ENCODE measurements at places on chromosomes 7 and 10.

DNA sequence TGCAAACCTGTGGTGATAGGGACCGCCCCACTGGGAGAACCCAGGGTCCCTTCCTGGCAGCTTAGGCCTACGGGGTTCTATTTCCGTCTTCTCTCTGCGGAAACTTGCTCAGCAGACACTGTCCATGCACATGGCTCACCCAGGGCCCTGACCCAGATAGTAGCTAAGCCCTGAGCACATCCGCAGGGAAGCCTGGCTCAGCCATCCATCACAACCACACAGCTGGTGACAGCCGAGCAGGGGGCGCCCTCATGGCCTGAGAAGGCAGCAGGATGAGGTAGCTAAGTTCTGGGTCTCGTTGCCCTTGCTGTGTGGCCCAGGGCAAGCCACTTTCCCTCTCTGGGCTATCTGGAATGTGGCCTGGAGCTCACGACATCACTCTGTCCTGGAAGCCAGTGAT, 23.3 kb downstream of the NPTX2 start:
- ATAC-seq: no peak

DNA sequence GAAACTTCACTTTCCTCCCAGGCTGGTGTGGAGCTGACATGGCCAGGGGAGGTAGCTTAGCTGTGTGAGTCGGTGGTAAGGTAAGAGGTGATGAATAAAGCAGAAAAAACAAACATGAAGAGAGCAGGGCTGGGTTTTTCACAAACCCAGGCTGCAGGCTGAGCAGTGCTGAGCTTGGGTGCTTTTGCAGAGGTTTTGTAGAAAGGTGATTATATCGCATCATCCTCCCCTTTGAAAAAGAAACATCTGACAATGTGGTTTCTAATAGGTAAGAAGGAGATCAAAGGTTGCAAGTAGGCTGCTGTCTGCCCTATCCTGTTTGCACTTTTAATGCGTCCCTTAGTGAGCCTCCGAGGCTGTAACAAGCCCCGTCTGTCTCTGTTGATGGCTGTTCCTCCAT, 69.6 kb upstream of the GRM8 start:
- no peak for ATAC-seq

DNA sequence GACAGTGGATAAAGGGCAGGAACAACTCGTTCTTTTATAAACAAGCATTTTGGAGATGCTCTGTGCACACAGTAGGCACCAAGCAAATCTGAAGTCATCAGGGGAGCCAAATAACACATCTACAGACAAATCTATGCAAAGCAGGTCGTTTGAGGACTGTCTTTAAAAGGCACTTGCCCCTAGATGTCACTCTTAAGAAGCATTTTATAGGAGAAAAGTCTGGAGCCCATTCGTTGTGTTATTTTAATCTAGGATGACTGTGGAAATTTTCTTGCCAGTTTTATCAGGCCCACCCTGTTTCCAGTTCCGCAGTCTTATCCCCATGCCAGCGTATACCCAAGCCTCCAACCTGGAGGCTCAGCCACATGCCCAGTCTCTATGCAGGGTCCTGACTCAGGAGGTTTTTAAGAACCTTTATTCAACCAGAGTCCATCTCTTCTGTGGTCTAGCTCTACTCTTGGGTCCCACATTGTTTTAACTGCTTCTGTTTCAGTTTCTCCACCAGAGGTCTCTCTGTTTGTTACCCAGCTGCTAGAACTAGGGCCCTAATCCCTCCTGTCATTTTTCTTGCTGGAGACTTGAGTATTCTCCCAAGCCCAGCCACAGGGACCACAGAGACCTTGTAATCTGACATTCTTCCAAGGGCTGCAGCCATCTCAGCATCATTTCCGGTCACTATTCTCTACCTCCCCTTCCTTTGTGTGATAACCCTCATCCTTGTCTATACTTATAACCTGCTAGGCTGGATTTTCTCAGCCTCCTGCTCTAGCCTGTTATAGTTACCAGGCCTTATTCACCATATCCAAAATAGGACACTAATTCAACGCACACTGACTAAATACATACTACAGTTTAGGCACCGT, 26.7 kb downstream of the PIK3CG start:
- no peak for ATAC-seq

- no peak for ATAC-seq
These were observed 57.4 kb upstream of the EBF3 start for GRCh38 chr10:130021383-130021950.

GRCh38 chr10:1671366-1672000, 65.8 kb downstream of the ADARB2 start:
- ATAC-seq: no peak

Measured in stimulated activated memory B cell treated with anti-CD40 and anti-IgM and Interleukin-4, amounts not matched to agents 10 μg/mL and 1 μg/mL and 100 μg/mL, for 72 hours (primary cell).